ENCODE measurements at places on chromosomes 5 and 9. TPM values are rescaled to one million over a fixed set of nuclear protein-coding genes. Genes with fewer than 3 reads are reported as not detected.

The CYLC2 gene
- not detected for total RNA-seq

The SPAG8 gene
- 2.0 TPM for total RNA-seq

The TOR2A gene
- total RNA-seq = 20.9 TPM

The FIBCD1 gene
- not detected for total RNA-seq

The NUTM2G gene
- not detected for total RNA-seq

The SUSD1 gene
- total RNA-seq = 97.4 TPM

The ANKRD20A1 gene
- 1.6 TPM for total RNA-seq

The HAVCR2 gene
- total RNA-seq = 92.2 TPM

The CHSY3 gene
- total RNA-seq = 2.3 TPM

The PCDHGC3 gene
- total RNA-seq = 0.68 TPM

The BTNL8 gene
- total RNA-seq = not detected

The SNCAIP gene
- 0.73 TPM for total RNA-seq

The GKAP1 gene
- total RNA-seq = 4.0 TPM

The S1PR3 gene
- not detected for total RNA-seq

The PAX5 gene
- 2.0 TPM for total RNA-seq

The F12 gene
- 1.7 TPM for total RNA-seq

The CNTNAP3 gene
- total RNA-seq = not detected
